ENCODE measurements at places on chromosomes 16 and 17.

DNA sequence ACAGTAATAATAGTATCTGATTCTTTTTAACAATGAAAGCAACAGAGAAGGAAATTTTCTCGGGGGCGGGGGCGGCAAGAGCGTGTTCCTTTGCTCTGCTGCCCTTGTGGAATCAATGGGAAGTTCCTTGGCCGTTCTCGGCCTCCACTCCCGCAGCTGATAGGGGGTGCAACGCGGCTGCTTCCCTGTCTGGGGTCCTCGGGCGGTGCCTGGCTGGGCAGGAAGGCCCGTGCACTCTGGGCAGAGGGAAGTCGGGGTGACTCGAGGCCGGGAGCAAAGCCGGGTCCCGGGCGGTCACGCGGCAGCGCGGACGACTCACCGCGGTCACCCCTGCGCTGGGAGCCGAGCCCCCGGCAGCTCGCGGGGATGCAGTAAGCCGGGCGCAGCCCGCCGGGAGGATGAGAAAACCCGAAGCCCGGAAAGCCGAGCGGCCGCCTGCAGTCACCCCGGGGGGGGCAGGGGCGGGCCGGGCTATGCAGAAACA is 2.5 kb downstream of the TUBB3 start:
- DNase-seq, result no peak

GRCh38 chr17:81438007-81438659 is 42.9 kb downstream of the BAHCC1 start:
- DNase-seq, result no peak

DNA sequence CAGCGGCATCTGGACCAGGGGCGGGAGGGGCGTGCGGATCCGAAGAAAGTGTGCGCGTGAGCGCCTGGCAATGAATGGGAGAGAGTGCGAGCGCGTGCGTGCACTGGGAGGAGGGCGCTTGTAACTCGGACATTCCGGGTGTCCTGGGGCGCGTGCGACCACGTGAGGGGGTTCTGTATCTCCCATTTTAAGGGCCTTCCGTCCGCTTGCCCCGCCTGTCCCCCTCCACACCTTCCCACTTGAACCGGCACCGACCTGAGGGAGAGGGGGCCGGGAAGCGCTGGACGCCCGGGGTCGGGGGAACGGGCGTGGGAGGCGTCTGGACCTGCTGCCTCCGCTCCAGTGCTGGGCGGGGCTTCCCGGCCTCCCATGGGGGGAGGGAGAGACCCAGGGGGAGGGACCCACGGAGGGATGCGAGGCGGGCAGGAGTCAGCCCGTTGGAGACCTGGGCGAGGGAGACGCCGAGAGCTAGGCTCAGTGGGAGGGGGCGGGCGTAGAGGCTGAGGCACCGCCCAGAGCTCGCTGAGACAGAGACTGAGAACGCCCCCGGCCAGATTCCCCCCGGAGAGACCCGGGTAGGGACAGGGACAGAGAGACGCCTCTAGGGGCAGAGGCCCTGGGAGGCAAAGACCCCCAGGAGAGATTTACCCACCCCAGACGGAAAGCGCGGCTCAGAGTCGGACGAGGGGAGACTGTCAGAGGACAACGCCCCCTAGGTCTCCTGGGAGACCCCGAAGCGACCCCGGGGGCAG is at the start of gene KREMEN2:
TSS of gene KREMEN2 (plus strand) at position 553 of the 752 bp plus-strand sequence. CDS start 246 bp downstream, outside the sequence.
- peak; percentile 87 for DNase-seq

DNA sequence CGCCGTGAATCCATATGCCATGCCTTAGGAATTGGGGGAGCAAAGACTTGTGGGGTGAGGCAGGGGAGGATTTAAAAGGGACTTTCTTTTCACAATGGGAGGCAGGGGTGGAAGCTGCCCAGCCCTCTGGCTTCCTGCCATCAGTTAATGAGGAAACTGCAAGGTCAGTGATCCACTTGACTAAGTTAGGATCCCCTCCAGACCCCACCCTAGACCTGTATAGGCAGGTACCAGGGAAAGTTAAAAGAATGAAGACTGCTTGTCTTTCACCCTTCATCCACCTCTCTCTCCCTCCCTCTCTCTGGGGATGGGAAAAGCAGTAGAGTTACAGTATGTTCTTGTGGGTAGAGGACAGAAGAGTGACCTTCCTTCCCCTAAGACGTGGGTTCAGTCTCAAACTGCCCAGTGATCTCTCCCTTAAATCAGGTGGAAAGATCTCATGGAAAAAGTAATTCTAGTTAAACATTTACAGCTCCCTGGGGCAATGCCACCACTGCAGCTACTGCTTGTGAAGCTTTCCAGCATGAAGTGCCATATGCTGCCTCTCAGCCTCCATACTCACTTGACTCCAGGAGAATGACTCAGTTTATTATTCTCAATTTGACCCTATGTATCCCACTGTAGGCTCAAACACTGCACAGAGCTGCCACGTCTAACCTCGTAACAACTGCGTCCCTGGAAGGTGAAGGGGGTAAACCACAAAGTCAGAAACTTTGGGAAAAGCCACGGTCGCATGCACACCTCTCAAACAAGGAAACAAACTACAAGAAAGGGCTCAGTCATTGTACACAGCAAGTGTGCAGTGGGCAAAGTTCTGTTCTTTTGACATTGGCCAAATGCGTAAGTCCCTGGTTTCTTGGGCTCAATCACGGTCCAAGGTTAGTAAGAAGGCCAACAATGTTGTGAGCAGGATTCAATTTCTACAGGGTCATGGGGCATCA is 1.2 kb downstream of the COA3 start:
- no peak for DNase-seq

GRCh38 chr17:7889166-7889955 is 772 bp downstream of the CHD3 start:
- no peak for DNase-seq

DNA sequence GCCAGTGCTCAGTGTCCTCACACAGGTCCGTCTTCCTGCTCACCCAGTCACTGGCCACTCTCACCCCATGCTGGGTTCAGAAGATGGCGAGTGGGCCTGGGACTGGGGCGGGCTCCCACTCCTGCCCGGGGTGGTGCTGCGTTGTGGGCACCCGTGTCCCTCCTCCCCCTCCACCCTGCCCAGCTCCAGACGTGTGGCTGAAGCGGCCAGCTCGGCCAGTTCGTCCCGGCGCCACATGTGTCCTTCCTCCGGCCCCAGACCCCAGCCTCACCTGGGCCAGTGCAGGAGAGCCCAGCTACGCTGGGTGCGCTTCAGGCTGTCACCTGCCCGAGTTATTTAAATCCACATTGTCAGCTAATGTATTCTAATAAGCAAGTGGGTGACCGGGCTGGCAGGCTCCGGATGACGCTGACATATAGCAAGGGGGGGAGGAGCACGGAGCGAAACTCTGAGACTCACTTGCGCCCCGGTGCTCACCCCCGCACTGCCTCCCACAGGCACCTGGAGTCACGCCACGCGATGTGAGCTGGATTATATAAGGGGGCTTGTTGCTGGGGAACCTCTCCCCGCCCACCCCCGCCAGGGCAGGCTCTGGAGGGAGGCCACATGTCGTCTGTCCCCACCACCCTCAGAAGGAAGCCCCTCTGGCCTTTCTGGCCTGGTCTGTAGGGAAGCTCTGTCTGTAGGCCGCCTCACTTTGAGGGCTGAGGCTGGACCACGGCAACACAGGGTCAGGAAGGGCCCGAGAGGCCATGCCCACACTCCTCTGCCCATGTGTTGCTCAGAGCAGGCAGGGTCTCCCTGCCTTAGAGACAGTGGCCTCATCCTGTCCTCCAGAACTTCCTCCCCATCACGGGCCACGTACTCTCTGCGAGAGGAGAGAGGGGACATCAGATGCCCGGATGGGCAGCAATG is 7.1 kb upstream of the BAIAP2 start:
- DNase-seq, result no peak

DNA sequence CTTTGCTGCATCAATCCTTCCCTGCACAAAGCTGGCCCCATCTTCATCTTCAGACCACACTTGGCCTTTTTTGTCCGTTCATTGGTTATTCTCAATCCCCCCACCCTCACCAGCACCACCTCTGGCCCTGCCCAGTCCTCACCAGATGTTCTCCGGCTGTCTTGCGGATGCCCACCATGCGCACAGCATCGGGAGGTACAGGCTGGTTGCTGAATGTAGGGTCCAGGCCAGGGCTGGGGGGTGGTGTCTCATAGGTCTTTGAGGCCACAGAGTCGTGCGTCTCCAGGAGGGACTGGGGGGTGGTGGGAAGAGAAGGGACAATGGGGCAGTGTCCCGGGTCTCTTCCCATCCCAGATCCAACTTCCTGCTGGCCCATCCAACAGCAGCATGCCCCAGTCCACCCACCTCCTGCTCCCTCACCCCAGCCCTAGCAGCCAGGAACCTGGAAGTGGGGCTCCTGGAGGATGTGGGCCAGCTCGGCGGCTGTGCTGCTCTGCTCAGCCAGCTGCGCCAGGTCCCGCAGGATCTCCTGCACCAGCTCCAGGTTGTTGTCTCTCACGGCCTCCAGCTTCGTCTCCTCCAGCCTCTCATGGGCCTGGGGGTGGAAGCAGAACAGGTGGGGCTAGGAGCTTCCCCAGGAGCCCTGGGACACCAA is 24.4 kb downstream of the MPP2 start:
- no peak for DNase-seq

GRCh38 chr16:27712251-27712711 is 162.3 kb downstream of the KATNIP start:
- no peak for DNase-seq

DNA sequence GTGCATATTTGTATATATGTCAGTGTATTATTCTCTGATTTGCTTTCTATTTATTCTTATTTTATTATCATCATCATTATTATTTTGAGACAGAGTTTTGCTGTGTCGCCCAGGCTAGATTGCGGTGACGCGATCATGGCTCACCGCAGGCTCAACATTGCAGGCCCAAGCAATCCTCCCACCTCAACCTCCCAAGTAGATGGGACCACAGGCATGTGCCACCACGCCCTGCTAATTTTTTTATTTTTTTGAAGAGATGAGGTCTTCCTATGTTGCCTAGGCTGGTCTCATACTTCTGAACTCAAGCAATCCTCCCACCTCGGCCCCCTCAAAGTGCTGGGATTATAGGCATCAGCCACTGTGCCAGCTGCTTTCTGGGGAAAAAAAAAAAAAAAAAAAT is 8.4 kb upstream of the ARHGAP17 start:
- DNase-seq, result no peak

DNA sequence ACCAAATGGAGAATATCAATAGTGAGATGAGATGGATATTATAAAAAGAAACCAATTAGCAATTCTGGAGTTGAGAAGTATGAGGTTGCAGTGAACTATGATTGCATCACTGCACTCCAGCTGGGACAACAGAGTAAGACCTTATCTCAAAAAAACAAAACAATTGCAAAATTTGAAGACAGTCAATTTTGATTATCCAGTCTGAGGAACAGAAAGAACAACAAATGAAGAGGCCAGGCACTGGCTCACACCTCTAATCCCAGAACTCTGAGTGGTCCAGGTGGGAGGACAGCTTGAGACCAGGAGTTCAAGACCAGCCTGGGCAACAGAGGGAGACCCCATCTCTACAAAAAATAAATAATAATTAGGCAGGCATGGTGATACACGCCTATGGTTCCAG is 35.0 kb downstream of the USP32 start:
- no peak for DNase-seq

- no peak for DNase-seq
Observed at GRCh38 chr16:85735225-85735635, 15.7 kb downstream of the C16orf74 start.

GRCh38 chr17:33163533-33164168 is 129.4 kb downstream of the ASIC2 start:
- no peak for DNase-seq

DNA sequence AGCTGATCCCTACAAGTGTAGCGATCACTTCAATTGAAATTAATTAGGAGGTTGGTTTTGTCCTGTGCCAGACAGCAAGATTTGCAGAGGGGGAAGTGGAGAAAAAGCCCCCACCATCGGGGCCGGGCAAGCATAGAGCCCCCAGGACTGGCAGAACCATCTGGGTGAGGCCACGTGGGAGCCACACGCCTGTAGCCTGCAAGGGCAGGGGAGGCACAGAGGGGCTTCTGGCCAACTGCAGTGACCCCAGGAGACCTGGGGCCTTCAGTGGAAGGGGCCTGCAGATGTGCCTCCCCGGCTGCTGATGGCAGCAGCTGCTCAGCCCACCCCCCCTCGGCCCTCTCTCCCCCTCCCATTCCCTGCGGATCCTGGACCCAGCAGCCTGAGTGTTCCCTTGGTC is 54.1 kb downstream of the BAHCC1 start:
- no peak for DNase-seq

DNA sequence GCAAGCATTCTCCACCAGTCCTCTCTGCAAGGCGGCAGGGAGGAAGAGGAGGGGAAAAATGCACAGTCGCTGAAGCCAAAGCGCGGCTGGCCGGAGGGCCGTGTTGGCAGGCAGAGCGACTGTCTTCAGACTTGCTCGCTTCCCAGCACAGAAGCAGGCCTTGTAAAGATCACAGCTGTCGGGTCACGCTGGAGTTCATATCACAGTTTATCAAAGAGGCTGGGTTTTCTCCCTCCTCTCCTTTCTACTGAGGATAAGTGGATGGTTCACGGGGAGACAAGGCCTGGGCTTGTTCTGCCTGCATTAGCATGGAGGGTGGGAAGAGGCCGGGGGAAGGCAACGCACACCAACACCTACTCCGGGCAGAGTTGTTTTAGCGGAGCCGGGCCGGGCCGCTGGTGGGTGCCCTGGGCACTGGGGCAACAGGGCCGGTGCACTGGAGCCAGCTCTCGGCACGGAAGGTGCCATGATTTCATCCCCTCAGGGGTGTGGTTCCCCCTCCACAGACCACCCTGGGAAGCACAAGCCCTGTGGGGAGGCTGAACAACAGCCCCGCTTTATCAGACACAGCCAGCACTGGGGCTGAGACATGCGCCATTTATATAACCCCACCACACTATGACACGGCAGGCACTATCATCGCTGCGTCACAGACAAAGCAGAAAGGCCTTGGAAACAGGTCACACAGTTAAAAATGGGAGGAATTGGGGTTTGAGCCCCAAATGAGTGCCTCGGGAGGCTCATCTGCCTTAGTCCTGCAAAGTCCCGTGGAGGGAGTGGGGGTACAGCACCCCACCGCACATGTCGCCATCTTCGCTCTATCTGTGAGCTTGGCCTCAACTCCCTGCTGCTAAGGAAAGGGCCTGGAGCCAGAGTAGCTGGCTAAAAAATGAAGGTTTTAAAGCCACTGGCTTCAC is 40.3 kb upstream of the MTSS2 start:
- no peak for DNase-seq

- DNase-seq, result no peak
Observed at GRCh38 chr17:50719924-50720794, 756 bp downstream of the LUC7L3 start.

DNA sequence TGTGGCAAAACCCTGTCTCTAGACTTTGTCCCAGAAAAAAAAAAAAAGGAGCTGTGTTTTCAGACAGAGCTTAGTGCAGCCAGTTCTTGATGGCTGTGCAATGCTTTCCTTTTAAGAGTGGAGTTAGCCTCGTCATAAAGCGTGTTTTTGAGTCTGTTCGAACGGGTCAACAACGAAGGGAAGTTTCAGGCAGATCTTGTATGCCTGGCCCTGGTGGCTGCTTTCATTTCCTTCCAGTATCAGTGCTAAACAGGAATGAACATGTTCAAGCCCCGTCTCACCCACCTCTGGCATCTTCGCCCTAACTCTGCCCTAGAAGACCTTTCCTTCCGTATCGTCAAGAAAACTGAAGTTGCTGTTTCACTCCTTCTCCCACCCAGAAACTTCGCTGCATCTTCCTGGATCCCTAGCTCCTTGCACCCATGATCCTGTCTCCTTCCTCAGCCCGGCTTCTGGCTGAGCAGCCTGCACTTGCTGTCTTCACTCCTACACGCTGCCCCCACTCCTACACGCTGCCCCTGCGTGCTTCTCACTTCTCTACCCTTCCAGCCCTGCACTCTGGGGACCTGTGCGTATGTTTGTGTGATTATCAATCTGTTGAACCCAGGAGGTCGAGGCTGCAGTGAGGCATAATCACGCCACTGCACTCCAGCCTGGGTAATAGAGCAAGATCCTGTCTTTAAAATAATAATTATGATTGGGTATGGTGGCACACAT is 55.3 kb downstream of the USP10 start:
- no peak for DNase-seq
